SK-N-SH treated with all-trans-retinoic acid at 6 μM for 48 hours (cell line): ENCODE measurements at places on chromosomes 4 and X.

GRCh38 chr4:150173432-150173861 is 95.2 kb downstream of the DCLK2 start:
- no peak for ATAC-seq

- ATAC-seq: no peak
Observed at GRCh38 chr4:164943192-164943591, 34.3 kb downstream of the TRIM61 start.

DNA sequence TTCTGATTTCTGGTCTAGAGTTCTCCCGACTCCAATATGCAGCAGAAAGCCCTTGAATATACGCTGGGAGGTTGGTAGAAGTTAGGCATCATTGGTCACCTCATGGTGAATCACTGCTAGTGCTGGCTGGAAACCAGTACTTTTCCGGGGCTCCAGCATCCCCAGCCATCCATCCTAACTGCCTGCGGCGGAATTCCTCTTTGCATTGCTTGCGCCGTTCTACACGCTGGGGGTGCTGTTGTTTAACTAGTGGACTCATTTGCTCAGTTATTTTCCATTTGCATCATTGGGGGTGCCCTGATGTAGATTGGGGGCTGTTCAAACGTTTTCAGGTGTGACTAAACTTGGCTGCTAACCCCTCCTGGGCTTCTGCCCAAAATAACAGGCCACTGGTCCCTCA is 23.3 kb upstream of the GPR50 start:
- ATAC-seq: peak; percentile 68

- no peak for ATAC-seq
Observed at GRCh38 chrX:48936429-48937053, 17.7 kb upstream of the PIM2 start.

GRCh38 chr4:80207172-80207583 is 9.9 kb downstream of the PRDM8 start:
- no peak for ATAC-seq

- peak; percentile 10; the same call in 1 of the 3 replicates for ATAC-seq
Observed at GRCh38 chrX:150035531-150035930, 97.2 kb upstream of the EOLA2 start.

GRCh38 chrX:8815460-8816065 is 14.4 kb upstream of the FAM9A start:
- peak; percentile 61 for ATAC-seq

DNA sequence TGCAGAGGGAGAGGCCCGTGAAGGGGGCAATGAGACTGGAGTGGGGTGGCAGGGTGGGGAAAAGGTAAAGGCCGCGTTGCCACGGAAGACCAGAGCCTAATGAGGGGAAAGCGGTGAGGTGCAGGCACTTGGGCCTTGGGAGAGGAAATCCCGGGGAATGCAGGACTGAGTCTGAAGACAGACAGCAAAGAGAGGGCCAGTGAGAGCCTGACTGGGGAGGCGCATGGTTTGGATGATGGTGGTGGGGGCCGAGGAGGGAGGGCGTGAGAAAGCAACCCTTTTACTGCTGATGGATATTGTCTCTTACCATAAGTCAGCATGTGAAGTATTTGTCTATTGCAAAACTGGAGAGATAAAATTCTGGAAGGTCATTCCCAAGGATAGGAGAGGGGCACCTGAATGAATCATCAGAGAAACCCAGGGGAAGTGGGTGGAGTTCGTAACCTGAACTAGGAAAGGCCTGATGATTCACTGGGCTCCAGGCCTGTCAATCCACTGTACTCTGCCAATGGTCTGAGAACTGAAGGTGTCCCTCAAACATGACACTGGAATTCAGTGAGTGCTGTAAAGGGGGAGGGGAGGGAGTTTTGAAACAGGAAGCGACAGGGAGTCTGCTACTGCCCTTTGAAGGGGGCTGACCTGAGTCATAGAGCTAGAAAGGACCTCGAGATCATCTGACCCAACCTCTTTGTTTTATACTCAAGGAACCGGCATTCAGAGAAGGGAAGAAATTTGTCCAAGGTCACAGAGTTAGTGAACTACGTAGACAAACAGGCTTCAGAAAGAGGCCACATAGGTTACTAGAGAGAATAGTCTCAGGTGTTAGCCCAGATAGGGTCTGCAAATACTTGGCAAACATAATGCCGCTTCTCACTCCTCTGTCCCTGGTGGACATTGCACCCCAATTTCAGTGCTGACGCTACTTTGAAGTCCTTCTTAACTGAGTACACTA is 52.2 kb downstream of the NALF2 start:
- ATAC-seq: no peak

- no peak for ATAC-seq
Observed at GRCh38 chr4:94559351-94559806, 107.6 kb downstream of the PDLIM5 start.

- ATAC-seq: no peak
Observed at GRCh38 chr4:7427361-7427760, 7.4 kb downstream of the PSAPL1 start.

DNA sequence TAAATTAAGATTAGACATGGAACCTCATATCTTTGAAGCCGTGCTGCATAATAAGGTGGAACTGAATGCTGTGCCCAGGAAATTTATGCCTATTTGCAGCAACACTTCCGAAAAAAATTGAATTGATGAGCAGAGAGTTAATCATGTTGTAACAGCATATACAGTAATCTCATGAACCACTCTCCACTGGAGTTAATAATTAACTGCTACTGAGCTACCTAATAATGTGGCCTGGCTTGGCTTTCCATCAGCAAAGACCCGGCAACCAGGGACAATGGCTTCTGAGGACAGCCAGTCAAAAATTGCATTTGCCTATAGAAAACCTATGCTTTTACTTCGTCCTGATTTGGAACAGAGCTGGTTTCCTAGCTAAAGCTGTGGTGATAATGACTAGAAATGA is 63.8 kb upstream of the GATB start:
- ATAC-seq: no peak

DNA sequence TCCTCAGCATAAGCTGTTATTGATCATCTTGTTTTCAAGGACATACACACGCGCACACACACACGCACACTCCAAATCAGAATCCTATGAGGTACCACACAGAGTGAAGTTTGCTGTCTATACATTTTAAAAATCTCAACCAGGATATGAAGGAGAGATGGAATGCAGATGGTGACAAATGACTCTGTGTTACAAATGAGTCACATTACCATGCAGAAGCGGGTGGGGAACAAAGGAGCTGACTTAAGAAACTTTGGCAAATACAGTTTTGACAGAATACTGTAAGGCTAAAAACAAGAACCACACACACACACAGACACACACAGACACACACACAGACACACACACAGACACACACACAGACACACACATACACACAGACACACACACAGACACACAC is 81.7 kb downstream of the RELL1 start:
- peak; percentile 26; the same call in 1 of the 3 replicates for ATAC-seq
